Colonic mucosa (tissue), 4 donors: ENCODE measurements at places on chromosomes 16 and 17.

DNA sequence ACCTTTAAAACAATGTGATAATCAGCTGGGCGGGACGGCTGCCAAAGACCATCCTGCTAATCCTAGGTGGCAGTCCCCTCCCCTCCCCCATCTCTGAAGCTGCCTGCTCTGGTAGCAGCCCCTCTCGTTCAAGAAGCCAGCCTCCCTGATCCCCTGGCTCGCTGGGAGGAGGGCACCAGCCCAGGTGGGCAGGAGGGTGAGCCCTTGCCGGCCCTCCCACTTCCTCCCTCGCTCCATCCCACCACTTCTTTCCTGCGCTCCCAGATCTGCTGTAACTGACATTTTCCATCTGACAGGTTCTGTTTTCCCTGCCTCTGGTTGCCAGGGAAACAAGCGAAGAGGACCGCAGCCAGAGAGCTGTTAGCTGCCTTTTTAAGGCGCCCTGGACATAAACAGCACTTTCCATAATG, 155.7 kb upstream of the TNRC6C start:
- DNase-seq = no peak

- no peak for DNase-seq
Observed at GRCh38 chr16:54444851-54445458, 158.4 kb upstream of the IRX3 start.

GRCh38 chr17:34182036-34182803, 72.9 kb upstream of the CCL2 start:
- DNase-seq = no peak

DNA sequence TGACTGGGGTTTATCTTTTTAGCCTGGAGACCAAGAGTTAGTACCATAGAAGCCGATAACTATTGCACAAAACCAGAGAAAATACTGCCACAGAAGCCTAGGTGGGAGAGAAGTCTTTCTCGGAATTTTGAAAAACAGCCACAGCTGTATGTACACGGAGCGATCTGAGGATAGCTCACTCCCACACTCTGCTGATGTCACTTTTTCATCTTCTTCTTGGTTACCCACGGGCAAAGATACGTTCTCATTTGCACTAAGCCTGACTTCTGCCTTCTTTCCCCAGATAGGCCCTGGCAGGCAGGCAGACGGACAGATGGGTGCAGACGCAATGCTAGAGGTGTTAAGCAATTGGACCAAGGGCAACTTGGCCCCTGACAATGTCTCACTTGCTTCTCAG, 9.1 kb upstream of the CBX4 start:
- DNase-seq = no peak

DNA sequence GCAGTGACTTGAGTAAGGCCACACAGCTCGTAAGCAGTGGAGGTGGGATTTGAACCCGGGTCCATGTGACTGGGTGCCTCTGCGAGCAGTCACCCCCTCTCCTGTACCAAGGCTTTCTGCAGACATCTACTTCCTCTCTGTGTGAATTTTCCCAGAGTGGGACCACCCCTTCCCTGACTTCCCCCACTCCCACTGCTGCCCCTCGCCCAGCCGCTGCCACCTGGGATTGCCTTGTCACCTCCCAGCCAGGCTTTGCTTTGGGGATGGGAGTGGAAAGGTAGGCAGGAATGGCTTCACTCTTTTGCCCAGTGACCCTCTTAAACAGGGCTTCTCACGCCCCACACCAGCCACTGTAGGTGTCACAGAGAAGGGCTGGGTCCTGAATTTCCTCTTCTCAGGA, 105.2 kb upstream of the SEC14L1 start:
- no peak for DNase-seq

GRCh38 chr17:49170216-49170615, 37.6 kb downstream of the B4GALNT2 start:
- DNase-seq = no peak

DNA sequence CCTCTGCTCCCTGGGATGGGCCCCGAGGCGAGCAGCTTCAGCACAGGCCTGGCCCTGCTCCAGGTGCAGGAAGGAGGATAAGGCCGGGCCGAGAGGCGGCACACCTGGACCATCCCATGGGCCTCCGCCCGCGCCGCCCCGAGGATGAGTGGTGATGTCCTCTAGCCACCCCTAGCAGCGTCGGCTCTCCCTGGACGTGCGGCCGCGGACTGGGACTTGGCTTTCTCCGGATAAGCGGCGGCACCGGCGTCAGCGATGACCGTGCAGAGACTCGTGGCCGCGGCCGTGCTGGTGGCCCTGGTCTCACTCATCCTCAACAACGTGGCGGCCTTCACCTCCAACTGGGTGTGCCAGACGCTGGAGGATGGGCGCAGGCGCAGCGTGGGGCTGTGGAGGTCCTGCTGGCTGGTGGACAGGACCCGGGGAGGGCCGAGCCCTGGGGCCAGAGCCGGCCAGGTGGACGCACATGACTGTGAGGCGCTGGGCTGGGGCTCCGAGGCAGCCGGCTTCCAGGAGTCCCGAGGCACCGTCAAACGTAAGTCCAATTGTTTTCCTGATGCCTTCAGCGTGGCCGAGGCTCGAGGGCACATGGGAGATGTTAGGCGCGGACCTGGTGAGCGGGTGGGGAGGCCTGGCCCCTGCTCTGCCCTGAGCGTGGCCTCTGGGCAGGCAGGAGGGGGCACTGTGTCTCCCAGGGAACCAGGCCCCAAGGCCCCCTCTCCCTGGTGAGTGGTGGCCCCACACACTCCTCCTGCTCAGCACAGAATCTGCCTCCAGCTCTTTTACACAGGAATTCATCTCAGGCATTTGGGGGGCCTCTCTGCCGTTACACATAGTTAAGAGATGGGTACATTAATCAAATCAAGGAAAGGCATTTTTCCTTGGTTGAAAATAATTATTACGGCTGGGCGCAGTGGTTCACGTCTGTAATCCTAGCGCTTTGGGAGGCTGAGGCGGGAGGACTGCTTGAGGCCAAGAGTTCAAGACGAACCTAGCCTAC, 855 bp downstream of the TMEM204 start:
- no peak for DNase-seq

GRCh38 chr17:8711291-8711690, 33.3 kb downstream of the CCDC42 start:
- DNase-seq = no peak

- peak; percentile 76 for DNase-seq
Observed at GRCh38 chr17:78862073-78863023, 21.7 kb upstream of the USP36 start.

DNA sequence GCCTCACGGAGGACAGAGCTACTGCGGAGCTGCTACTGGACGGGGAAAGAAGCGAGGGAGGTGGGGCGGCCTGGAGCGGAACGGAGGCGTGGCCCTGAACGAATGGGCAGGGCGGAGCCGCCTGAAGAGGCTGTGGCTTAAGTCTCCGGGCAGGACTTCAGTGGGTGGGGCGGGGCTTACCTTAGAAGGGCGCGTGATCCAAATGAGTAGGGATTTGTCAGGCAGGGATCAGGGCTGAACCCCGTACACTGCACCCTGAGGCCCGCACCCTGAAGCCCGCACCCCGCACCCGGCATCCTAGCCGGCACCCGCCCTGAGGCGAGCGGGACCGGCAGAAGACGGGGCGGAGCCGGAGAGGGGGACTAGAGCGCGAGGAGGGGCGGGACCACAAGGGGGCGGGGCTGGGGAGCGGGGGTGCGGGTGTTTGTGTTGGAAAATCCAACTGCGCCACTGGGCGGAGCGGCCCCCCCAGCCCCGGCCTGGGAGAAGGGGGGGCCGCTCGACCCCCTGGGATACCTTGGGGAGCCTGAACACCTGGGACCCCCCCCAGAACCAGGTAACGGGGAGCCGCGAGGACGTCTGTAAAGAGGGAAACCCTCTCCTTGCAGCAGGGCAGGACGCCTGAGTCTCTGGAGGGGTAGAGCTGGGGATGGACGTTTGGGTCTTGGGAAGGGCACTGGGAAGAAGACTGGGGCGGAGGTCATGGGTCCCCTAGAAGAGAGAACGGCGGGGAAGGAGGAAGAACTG, at the start of gene KDM6B:
TSS of gene KDM6B (plus strand) at position 423 of the 747 bp plus-strand sequence. CDS start 11,338 bp downstream, outside the sequence.
- DNase-seq = peak; percentile 95
